CD14-positive monocyte (primary cell): ENCODE measurements at places on chromosomes 3 and 15. TPM values are rescaled to one million over a fixed set of nuclear protein-coding genes. Genes with fewer than 3 reads are reported as not detected.

Gene RHOV
- polyA plus RNA-seq = not detected

DNA sequence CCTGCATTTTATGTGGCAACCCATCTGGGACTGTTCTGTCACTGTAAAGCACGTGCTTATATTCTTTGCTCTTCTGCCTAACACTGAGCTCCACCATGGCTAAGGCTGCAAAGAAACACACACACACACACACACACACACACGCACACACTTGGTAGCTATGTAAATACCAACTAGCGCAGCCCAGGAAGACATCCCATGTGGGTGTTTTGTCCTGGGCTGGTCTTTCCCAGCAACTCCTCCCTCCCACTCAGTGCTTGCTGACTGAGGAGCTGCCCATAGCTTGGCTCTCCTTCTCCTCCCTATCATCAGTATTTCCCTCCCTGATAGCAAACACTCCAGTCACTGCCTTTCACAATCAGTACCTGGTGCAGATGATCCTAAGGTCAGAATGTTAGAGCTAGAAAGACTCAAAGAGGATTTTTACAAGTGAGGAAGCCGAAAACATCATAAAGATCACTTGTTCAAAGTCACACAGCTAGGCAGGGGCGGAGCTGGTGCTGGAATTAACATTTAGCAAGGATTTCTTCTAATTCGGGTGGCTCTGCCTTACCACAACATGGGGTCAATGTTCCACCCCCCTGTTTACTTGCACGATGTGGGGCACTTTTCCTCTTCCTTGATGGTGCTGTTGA, 377.1 kb upstream of the TBL1XR1 start:
- no peak overlapping the region for H3K4me3 ChIP-seq
- no peaks in the 10 kb centered on the region for H3K27me3 ChIP-seq
- no peaks in the 10 kb centered on the region for H3K36me3 ChIP-seq
- no peak for DNase-seq

DNA sequence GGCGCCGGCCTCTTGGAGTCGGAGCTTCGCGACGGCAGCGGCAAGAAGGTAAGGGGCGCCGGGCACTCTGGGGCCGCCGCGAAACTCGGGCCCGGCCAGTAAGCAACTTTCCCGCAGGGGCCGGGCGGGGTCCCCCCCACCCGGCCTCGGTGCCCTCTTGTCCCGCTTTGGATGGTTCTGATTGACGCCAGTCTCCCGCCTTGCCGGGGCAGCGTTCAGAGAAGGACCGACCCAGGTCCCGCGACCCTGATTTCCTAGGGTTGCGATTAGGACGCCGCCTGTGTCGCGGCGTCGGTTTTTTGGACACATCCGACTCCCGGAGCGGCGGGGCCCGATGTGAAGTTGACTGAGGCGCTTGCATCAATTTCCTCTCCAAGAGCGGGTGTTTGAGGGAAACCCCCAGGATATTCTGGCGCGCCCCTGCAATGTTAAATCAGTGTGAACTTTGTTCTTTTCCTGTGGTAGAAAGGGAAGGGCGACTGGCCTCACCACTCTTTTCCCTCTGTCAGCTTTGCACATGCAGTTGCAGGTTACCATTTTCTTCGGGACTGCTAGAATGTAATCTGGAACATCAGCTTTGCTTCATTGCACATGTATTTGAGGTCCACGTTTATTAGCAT, 755 bp downstream of the PDE8A start:
- peak; percentile 79 for DNase-seq
- H3K27ac ChIP-seq = peak overlapping the region; percentile 39
- H3K27me3 ChIP-seq = no peaks in the 10 kb centered on the region
- peaks cover 26% of the 10 kb centered on the region for H3K4me1 ChIP-seq
- H3K4me3 ChIP-seq = peak overlapping the region; percentile 87

GRCh38 chr3:189797103-189797750, 166.0 kb downstream of the TP63 start:
- H3K27me3 ChIP-seq = no peaks in the 10 kb centered on the region
- no peak for DNase-seq
- no peaks in the 10 kb centered on the region for H3K36me3 ChIP-seq
- no peak overlapping the region for H3K4me3 ChIP-seq
- no peaks in the 10 kb centered on the region for H3K4me1 ChIP-seq

Gene CCR9
- not detected for polyA plus RNA-seq

- H3K4me1 ChIP-seq = no peaks in the 10 kb centered on the region
- no peaks in the 10 kb centered on the region for H3K36me3 ChIP-seq
- H3K27ac ChIP-seq = no peak overlapping the region
- no peak overlapping the region for H3K4me3 ChIP-seq
- H3K27me3 ChIP-seq = no peaks in the 10 kb centered on the region
Measured at GRCh38 chr3:6504347-6504746, 356.6 kb upstream of the GRM7 start.

DNA sequence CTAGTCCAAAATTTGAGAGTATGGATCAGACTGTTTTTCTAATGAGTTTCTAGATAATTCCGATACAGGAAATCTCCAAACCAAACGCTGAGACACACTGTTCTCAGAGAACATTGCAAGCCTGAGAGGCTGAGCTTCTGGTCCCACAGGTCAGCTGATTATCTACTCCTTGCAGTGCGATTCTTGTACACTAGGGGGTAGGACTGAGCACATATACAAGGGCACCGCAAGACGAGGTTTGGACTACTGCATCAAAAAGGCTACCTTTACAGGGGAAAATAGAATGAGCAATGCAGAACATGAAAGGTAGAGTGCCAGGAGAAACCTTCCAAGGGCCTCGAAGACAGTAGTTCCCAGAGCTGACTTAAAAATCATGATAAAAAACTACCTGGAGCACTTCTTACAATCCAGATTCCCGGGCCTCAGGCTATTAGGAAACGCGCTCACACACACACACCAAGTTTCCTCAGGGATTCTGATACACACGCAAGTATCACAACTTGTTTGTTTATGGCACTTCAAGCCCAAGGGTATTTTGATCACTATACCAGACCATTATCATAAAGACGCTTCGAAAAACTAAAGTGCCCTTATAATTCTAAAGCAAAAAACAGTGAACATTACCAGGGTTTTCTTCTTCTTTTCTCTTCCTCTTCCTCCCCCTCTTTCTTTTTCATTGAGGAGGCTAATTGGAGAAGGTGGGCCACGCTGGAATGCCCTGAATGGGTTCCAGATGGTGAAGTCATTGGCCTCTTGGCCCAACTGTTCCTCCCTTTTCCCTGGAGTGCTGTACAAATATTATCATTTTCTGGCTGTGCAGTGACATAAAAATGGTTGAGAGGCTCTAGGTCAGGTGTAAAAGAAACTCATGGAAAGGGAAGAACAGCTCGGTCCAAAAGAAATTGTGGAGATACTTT, 61.8 kb downstream of the SLC12A8 start:
- H3K27me3 ChIP-seq = no peaks in the 10 kb centered on the region
- no peak overlapping the region for H3K4me3 ChIP-seq
- peak; percentile 63 for DNase-seq
- H3K27ac ChIP-seq = no peak overlapping the region

GRCh38 chr15:72284781-72285180, 12.4 kb upstream of the PARP6 start:
- no peaks in the 10 kb centered on the region for H3K4me1 ChIP-seq
- no peaks in the 10 kb centered on the region for H3K36me3 ChIP-seq
- no peak overlapping the region for H3K4me3 ChIP-seq
- H3K27ac ChIP-seq = no peak overlapping the region

DNA sequence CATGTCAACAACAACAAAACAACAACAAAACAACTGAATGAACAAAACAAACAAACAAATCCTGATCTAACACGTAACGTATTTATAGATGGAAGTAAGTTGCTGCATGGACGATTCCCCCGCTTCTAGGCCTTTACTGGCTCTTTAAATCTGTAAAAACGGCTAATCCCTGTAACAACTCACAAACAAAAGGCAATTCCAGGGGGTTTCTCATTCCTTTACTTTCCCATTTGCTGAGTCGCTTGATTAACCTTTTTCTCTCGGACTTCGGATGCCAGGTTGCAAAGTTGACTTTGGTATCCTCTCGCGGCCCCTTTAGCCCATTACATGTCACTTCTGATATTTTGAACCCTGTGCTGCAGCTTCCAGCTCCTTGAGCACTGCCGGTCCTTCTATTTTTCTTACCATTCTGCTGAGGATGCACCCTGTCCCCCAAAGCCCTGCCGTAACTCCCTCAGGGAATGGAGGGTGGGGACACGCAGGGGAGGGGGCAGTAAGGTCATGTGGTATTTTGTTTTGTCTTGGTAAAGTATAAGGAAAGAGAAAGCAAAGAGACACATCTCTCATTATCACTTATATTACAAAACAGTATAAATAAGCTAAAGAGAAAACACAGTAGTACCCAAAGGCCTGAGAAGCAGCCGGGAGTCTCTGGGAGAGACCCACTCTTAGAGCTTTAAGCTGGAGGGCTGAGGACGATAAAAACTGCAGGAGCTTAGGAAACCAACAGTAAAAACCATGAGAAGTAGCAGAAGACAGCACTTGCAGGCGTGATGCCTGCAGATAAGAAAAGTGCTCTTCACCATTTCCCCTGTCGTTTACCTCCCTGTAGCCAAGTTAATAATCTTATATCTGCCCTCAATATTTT, 457.8 kb upstream of the ZNF717 start:
- no peaks in the 10 kb centered on the region for H3K4me1 ChIP-seq
- H3K4me3 ChIP-seq = no peak overlapping the region
- no peaks in the 10 kb centered on the region for H3K27me3 ChIP-seq
- no peaks in the 10 kb centered on the region for H3K36me3 ChIP-seq
- no peak overlapping the region for H3K27ac ChIP-seq

DNA sequence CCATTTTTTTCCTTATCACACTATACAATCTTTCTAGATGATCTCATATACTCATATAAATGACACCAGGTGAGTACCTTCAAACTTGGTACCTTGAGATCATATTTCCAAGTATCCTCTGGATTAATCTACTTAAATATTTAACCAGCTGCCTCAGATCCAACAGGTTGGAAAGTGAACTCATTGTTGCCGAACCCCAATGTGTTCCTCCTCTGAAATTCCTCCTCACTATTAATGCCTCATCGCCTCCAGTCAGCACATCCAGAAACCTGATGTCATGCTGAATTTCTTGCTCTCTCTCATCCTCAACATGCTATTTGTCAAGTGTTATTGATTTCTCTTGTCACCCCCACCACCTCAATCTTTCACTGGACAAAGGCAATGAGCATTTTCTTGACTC, 221.8 kb downstream of the FMN1 start:
- H3K36me3 ChIP-seq = peaks cover 9% of the 10 kb centered on the region
- H3K4me3 ChIP-seq = no peak overlapping the region
- no peak for DNase-seq
- H3K27me3 ChIP-seq = peaks cover 12% of the 10 kb centered on the region
- H3K27ac ChIP-seq = no peak overlapping the region

GRCh38 chr3:57917601-57918000, 90.6 kb upstream of the FLNB start:
- no peaks in the 10 kb centered on the region for H3K4me1 ChIP-seq
- no peaks in the 10 kb centered on the region for H3K27me3 ChIP-seq
- no peak overlapping the region for H3K27ac ChIP-seq
- no peak for DNase-seq

DNA sequence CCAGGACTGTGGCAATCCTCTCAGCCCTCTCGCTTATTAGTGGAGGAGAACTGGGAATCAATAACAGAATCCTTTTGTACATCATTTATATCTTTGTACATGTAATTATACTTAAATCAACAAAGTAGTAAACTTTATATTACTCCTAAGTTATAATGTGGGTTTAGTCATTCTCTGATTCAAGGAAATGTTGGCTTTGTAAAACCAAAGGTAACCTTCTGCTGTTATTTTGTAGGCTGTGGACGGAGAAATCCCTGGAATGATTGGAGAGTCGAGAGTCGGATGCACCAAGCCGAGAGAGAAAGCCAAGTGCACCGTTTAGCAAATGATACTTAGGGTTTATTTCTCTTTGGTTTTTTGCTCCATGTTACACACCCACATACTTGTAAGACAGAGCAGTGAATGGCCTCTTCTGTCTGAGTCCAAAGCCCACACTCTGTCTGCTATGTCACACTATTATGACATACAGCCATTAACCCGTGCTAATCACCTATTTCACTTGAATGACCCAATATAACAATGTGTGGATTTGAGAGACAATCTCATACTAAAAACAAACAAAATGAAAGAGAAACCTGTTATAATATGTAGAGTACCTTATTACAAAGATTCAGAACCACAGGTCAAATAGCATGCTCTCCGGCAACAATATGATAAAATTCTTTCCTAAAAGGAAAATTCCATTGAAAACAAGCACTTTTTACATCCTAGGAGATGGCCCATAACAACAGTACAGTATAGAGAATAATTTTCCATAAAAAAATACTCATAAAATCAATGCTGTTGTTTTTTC, 72.2 kb downstream of the MECOM start:
- no peak overlapping the region for H3K4me3 ChIP-seq
- H3K27me3 ChIP-seq = no peaks in the 10 kb centered on the region
- H3K36me3 ChIP-seq = no peaks in the 10 kb centered on the region

DNA sequence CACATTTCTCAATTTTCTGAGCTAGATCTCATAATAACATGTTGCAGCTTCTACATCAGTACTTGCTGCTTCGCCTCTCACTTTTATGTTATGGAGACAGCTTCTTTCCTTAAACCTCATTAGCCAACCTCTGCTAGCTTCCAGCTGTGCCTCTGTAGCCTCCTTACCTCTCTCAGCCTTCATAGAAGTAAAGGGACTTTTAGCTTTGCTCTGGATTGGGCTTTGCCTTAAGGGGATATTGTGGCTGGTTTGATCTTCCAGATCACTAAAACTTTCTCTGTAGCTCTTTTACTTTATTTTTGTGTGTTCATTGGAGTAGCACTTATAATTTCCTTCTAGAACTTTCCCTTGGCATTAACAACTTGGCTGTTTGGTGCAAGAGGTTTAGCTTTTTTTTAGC, 150.1 kb downstream of the ATG7 start:
- peak overlapping the region; percentile 53 for H3K27ac ChIP-seq
- H3K4me3 ChIP-seq = no peak overlapping the region
- peaks cover 52% of the 10 kb centered on the region for H3K36me3 ChIP-seq
- DNase-seq = no peak

GRCh38 chr3:123698813-123699212, 114.0 kb upstream of the HACD2 start:
- no peak overlapping the region for H3K4me3 ChIP-seq
- H3K27ac ChIP-seq = no peak overlapping the region
- H3K27me3 ChIP-seq = no peaks in the 10 kb centered on the region
- no peaks in the 10 kb centered on the region for H3K36me3 ChIP-seq
- H3K4me1 ChIP-seq = peaks cover 12% of the 10 kb centered on the region
- no peak for DNase-seq

Gene UTS2B
- polyA plus RNA-seq = not detected

Gene CELSR3
- 0.84 and 0.95 TPM in 2 replicates for polyA plus RNA-seq

Gene GMNC
- polyA plus RNA-seq = not detected

- peaks cover 20% of the 10 kb centered on the region for H3K4me1 ChIP-seq
- H3K27me3 ChIP-seq = no peaks in the 10 kb centered on the region
- no peak for DNase-seq
- H3K36me3 ChIP-seq = no peaks in the 10 kb centered on the region
Measured at GRCh38 chr3:156818890-156819289, 7.3 kb upstream of the LEKR1 start.

DNA sequence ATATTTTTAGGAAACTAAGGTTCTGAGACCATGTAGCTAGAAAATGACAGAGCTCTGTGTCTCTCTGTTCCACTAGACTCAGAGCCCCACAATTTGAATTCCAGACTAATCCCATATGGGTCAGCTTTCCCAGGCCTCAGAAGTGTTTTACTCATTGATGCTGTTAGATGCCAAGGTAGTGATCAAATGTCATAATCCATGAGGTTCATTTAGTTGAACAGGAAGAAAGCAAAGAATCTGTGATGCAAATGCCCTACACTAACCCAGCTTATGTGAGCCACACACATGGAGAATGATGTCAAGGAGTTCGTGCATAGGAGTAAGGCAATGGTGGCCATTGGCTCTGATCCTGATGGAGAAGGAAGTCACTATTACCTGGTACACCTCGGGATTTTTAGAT, 363.4 kb upstream of the RARB start:
- no peak overlapping the region for H3K4me3 ChIP-seq
- H3K4me1 ChIP-seq = no peaks in the 10 kb centered on the region
- no peaks in the 10 kb centered on the region for H3K36me3 ChIP-seq
- DNase-seq = no peak
- H3K27ac ChIP-seq = no peak overlapping the region
